T-helper 17 cell (primary cell): ENCODE measurements at places on chromosomes 7 and 10.

GRCh38 chr10:12717981-12718707 is 283.4 kb downstream of the CCDC3 start:
- DNase-seq = no peak

DNA sequence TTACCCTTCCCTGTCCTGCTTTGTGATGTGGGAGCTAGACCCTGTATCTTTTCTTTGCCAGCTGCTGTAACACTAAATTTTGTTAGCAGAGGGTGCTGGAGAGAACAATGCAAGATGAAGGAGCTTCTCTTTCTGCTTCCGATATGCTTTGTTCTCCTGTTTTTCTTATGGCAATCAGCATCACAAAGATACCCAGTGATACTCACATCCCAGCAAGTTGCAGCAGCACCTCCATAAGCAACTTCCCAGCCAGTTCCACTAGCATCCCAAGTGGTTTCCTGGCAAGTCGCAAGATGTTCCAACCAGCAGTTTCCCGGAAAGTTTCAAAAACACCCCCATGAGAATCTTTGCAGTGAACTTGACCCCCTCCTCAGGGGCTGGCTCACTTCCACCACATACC is 148.6 kb downstream of the IMMP2L start:
- no peak for DNase-seq

DNA sequence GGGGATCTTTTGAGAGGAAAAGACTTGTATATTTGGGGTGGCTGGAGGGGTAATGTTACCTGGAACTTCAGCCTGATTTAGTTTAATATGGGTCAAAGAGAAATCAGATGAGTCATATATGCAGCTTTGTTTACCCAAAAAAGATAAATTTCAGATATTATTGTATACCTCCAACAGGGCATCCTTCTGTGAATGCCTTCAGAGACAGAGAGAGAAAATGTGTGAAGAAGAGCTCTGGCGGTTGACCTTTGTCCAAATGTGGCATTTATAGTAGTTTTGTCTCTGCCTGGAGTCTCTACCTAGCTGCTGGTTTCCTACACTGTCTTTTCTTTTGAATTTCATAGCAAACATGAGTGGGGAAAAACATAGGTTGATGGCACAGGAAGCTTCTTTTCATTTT is 21.6 kb downstream of the LRMDA start:
- DNase-seq = no peak

- no peak for DNase-seq
These were observed 10.6 kb upstream of the PWWP2B start for GRCh38 chr10:132386419-132386831.

DNA sequence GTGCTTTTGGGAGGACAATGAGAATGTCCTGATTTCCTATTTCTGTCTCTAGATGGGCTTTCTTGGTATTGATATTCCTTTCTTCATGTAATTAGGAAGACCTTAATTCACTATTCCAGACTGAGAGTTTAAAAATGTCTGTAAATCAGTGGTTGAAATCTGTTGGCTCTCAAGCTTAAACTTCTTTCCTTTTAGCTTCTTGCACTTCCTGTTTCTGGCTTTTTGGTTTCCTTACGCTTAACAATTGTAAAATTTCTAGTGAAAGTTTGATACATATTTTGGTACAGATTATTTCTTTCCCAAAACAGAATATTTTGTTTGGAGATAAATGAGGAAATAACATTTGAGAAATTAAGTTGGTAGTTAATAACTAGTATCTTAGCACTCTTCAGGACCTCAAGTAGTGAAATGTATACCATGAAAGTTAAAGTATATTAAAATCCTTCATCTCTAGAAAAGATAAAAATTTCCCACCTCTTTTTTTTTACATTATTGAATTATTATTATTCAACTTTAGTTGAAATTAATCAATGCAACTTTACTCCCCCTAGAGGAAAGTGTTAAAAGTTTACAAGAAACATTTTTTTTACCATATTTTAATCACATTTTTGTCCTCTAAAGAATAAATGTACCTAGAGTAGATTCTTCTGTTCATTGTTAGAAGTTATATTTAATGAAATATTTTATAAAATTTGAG is 137.2 kb downstream of the PHTF2 start:
- no peak for DNase-seq

DNA sequence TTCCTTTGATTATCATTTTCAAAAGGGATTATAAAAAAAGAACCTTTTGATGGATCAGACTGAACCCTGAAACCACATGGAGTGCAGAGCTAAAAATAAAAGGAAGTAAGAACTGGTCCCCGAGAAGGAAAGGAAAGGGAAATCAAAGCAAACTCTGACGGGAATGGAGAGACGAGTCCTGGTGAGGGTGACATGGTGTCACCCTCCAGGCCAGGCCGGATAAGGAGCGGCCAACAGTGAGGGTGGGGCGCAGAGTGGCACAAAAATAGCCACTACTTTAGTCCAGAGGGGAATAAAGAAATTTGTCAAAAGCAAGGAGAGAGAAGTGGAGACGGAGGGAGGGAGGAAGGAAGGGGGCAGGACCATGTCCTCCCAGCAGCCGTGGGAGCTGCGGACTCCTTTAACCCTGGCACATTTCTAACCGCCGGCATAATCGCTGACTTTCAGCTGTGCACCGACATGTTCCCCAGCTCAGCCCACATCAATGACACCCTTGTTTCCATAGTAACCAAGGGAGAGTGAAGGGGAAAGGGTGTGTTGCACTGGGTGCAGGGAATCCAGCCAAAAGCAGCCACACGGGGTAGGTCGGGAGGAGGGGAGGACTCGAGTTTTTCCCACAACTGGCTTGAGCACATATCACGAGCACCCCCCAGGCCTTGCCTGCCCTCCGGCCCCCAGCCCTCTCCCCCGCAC is 29.7 kb downstream of the TRIM8 start:
- DNase-seq = peak; percentile 65

DNA sequence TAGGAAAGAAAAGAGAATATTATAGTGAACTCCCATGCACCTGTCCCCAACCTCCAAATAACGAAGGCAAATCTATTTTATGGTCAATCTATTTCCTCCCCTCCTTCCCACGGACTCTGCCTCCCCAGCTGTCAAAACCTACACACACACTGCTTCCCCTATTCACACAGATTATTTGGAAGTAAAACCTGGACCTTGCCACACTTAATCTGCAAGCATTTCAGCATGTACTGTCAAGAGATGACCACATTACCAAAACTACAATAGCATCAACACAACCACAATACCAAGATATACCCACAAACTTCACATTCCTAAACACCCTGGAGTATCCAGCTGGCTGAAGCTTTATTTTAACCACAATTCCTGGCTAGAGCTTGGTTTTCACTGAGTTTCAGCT is 27.8 kb upstream of the KCNK18 start:
- no peak for DNase-seq

DNA sequence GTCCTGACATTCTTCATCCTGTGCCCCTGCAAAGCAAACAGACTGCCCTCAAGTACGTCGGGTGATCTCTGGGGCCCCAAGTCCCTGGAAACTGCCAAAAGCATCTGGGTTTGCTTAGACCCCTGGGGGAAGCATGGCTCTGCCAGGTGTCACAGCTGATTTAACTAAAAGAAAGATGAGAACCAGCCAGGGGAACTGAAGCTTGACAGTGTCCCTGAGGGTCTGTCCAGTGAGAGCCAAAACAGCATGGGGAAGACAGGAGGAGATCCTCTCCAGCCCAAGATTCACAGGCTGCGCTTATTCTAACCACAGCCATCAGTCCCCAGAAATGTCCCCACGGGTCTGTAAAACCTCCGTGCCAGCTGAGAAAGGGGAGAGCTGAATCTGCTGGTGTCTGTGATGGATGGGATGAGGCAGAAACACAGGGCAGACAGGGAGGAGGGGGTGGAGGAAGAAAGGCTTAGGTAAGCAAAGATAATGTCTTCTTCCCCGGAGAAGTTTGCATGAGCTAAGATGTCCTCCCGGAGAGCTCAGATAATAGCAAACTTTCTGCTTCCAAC is 21.3 kb downstream of the CCDC3 start:
- no peak for DNase-seq

- no peak for DNase-seq
These were observed 417.1 kb downstream of the GPAM start for GRCh38 chr10:111766464-111766863.

DNA sequence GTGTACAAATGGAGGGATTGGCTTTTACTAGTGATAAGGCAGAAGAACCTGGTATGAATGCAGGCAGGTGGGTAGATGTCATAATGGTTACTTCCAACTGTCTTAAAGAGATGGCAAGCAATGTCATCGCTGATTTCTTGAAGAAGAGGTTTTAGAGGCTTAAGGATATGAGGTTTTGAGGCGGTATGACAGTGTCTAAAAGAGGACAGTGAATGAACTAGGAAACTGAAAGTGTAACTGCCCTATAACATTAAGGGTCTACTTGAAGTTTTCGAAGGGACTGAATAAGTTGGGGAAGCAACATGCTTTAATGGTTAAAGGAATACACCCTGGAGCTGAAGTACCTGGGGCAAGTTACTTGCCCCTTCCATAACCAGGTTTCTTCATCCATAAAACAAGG is 70.9 kb downstream of the NDUFB2 start:
- DNase-seq = no peak

GRCh38 chr7:151207804-151208203 is 2.5 kb downstream of the H2BK1 start:
- DNase-seq = no peak

DNA sequence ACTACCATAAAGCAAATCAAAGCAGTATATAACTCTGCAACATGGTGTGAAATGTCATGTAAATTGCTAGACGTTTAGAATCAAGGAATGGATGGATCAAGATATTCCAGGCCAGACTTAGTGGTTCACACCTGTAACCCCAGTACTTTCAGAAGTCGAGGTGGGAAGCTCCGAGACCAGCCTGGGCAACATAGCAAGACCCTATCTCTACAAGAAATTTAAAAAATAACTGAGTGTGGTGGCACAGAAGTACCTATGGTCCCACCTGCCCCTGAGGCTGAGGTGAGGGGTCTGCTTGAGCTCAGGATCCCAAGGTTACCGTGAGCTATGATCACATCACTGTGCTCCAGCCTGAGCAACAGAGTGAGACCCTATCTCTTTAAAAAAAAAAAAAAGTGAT is 2.8 kb upstream of the EZH2 start:
- DNase-seq = no peak

- no peak for DNase-seq
These were observed 34.8 kb downstream of the KLF6 start for GRCh38 chr10:3750006-3750816.

GRCh38 chr10:124376411-124376810 is 42.3 kb downstream of the OAT start:
- no peak for DNase-seq

GRCh38 chr10:22609251-22609650 is 105.1 kb downstream of the PIP4K2A start:
- DNase-seq = no peak

- no peak for DNase-seq
These were observed 695 bp upstream of the CLDN4 start for GRCh38 chr7:73829921-73830680.

DNA sequence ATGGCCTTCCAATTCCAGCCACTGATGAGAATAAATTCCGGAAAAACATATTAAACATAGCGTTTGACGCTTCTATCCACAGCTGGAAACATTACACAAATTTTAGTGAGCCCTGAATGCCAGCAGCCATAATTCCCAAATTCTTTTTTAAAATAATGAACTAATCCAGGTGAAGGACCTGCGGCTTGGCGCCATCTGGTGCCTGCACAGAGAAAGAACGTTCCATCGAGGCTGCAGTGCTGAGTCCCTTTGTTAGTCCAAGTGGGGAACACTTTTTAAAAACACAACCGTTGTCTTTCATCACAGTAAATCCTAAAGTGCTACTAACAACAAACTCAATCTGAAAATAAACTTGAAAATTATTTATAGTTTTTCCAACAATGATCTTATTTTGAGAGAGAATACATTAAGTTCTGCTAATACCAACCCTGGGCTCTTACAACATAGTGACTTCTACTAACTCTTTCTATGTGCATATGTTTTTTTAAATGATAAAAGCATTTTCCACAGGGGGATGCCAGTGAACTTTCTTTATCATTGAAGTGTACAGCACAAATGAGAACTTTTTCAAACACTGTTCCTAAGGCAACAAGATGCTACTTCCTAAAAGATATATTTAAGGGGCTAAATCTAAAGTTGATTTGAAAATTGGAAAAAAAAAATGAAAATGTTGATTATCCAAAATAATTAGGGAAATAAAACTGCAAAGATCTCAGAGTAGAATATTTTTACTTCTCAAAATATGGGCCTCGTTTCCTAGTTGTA is 166.9 kb upstream of the RNF32 start:
- no peak for DNase-seq

DNA sequence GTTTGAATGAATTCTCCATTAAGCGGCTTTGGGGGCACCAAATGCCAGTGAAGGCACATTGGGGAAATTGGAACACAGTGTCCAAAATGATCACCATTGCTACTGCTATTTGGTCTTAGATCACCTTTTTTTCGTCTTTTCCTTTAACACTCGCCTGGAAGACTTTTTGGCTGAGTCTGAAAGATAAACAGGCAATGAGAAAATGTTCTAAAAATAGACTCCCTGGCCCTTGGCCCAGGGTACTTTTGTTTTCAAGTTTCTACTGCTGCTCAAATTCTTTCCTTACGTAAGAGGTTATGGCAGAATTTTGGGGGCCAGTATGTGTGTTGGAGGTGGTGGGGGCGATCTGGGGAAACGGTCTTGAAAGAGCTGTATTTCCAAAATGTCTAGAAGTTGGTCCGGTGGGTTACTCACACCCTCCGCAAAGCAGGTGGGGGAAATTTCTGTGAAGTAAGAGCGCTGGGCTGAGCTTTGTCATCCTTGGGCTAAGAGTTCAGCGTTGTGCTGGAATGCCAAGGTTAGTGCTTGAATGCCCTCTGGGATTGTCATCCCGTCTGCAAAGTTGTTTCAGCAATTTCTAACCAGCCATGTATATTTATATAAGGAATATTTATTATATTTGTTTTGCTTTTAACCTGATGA is 1.3 kb upstream of the ITPRIP start:
- no peak for DNase-seq

DNA sequence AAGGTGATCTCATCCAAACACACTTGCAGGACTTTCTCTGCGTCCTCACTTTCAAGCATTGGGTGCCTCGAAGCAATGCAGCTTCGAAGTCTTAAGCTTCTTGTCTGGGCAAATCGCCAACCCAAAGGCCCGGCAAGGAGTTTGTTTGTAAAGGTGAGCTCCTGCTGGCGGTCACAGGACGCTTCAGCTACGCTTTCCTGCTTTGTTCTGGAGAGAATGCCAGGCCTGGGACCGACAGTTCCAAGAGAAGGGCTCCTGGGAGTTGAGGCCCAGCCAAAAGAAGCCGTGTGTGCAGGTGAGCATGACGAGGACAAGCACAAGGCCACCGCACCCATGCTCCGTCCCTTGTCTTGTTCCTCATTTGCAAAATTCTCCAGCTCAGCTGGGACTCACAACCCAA is 106.6 kb upstream of the DOCK1 start:
- no peak for DNase-seq

GRCh38 chr10:86182595-86182994 is 184.0 kb downstream of the GRID1 start:
- no peak for DNase-seq

- no peak for DNase-seq
These were observed 80.2 kb downstream of the FAM241B start for GRCh38 chr10:69710008-69710888.

- peak; percentile 70 for DNase-seq
These were observed 4.6 kb upstream of the VGF start for GRCh38 chr7:101169838-101170551.
